Stimulated activated naive CD8-positive, alpha-beta T cell treated with anti-CD3 and anti-CD28 coated beads, Interleukin-15, Interleukin-2, amounts not matched to agents 100 U/mL and 50 U/mL, for 24 hours (primary cell): ENCODE measurements at places on chromosomes 12 and 14.

GRCh38 chr12:27185234-27186021 lies 58.7 kb upstream of the STK38L start:
- DNase-seq, result peak; percentile 49

DNA sequence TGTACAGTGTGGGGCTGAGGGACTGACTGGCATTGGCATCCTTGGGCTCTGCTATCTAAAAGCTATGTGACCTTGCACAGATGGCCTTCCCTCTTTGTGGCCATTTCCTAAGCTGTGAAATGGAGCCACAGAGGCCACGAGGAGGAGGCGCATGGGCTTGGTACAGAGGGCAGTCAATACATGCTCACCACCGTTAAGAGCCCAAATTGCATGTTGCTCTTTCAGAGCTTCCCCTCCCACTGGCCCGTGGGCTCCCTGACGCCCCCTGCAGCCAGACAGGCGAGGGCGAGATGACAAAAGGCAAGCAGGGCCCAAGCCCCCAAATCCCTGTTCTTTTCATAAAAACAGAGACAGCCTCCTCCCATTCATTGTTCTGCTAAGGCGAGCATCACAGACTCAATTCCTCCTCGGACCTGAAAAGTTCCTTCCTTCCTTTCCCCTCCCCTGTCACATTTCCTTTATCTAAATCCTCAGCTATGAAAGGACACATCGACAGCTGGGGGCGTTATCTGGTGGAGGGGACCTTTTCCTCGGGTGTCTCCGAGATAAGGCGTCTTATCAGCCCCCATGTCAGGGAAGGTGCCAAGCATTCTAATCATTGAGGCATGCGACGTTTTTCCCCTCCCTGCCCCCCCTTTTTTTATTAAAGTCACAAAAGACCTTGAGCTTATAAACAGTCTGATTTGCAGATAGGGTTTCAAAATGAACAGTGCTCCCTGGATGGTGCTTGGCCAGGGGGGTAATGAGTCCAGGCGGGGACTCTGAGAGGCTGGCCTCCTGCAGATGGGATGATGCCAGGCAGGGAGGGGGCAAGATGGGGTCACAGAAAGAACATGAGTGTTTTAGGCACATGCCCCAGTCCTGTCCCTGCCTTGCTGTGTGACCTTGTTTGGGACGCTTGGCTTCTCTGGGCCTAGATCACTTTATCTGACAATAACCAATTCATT lies 26.4 kb downstream of the FAM222A start:
- DNase-seq, result peak; percentile 27

DNA sequence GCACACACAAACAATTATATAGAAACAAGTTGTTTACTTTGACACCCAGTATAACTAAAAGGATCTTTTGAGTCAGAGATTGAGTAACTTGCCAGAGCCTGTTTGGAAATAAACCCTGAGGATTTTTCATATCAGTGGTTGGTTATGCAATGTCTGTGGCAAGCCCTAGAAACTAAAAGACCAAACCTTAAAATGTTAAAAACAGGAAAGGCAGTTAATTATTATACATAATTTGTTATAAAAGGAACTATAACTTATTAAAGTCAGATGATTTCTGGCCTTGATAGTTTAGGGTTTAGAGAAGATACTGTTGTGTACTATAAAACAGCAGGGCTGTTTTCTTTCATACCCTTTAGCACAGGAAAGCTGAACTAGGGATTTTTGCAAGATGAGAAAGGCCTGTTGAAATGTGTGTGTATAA lies 44.1 kb downstream of the PSEN1 start:
- no peak for DNase-seq

DNA sequence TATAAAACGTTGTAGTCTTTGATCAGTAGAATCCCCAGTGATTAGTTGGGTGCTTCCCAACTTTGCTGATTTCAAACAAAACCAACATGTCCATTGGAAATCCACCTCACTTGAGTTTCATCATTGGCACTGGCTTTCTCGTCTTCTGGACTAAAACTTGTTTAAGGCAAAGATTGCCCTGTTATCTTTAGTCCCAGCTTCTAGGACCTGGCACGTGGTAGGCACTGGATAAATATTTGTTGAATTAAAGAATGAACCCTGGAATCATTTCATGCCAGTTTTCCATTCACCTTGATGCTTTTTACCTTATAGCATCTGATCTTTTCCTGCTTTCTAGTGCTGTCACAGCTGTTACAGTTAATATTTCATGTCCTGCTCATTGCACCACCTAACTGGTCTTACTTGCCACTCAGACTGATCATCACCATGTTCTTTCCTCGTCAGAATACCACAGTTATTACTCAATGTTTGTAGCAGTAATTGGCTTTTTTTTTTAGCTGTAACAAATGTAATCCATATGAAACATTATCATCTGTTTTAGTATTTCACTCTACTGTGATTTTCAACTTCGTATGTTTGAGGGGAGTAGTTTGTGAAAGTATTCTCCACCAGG lies 7.3 kb upstream of the C12orf50 start:
- no peak for DNase-seq

GRCh38 chr14:29030970-29031369 lies 264.4 kb downstream of the FOXG1 start:
- DNase-seq, result no peak

DNA sequence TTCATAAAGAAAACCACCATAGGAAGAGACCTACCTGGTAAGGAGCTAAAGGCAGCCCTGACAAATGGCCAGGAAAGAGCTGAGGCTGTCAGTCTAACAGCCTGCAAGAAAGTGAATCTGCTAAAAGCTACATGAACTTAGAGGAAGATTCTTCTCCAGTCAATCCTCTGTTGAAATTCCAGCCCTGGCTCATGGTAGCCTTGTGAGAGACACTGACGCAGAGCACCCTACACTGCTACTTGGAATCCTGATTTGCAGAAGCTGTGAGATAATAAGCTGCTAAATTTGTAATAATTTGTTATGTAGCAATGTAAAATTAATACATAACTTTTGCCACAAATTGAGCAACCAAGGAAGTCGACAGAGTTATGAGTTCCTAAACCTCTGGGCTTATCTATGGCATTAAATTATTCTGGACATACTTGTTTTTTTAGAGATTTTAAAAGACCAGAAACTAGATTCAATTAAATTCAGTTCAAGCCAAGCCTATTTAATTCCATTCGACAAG lies 257.0 kb downstream of the ETNK1 start:
- DNase-seq, result no peak

DNA sequence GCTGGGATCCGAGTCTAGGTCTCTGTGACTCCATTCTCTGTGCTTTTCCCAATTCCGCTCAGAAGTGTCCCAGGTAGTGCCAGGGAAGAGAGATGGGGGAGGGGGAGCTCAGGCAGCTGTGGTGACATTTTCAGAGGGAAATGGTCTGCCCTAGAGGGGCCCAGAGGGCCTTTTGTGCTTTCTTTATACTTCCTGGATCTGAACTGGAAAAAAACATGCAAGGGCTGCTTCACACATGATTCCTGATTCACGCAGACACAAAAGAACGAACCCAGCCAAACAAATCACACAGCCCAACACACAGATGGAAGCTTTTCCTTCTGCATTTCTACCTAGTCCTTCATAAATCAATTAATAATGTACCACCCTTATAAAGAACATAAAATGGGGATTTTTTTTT lies 26.5 kb downstream of the GPR68 start:
- DNase-seq, result no peak

DNA sequence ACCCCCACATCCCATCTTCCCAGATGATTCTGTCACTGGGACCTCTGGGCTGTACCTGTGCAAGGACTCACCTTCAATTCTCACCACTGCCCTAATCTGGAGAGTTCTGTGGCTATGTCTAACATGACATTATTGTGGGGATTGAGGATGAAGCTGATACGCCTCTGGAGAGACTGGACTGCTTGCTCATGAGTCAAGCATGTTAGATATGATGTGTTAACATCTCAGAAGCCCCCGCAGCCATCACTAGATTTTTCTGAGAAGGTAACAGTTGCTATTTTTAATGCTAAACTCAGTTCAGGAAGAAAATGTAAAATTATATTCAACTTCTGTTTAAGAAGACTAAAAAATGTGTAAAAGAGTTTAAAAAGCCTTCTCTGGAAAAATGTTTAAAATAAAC lies 25.7 kb downstream of the JKAMP start:
- no peak for DNase-seq

GRCh38 chr14:71959055-71959454 lies 26.8 kb downstream of the RGS6 start:
- DNase-seq, result no peak

- no peak for DNase-seq
Measured at GRCh38 chr12:10196210-10196609, 16.5 kb upstream of the GABARAPL1 start.

DNA sequence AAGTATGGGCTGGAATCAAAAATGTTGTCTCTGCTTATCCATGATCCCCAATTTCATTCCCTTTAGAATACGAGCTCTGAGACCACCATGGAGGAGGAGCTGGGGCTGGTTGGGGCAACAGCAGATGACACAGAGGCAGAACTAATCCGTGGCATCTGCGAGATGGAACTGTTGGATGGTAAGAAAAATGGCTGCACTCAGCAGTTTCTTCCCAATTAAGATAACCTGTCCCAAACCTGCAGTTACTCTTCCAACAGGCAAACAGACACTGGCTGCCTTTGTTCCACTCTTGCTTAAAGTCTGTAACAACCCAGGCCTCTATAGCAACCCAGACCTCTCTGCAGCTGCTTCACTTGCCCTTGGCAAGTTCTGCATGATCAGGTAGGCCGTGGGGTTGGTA lies 6.6 kb upstream of the GAPDH start:
- DNase-seq, result no peak

GRCh38 chr12:84891106-84891838 lies 21.3 kb downstream of the SLC6A15 start:
- no peak for DNase-seq

- DNase-seq, result no peak
Measured at GRCh38 chr14:83714151-83714550, 1815.8 kb upstream of the FLRT2 start.

- no peak for DNase-seq
Measured at GRCh38 chr14:22289570-22289969, 299.5 kb downstream of the DAD1 start.

DNA sequence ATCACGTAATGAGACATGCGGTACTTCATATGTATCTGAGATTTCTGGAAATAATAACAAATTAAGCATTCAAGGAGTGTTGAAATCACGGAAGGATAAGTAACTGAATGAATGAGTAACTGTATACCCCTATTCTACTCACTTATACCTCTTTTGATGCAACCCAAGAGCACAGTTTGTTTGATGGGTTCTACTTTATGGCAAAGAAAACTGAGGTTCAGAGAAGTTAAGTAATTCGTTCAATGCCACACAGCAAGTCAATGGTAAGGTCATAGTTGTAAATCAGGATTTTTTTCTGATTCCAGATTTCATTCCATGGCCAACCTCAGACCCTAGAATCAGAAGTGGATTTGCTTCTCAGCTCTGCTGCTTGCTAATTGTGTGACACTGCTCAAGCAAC lies 544.5 kb upstream of the TBX3 start:
- DNase-seq, result no peak

- no peak for DNase-seq
Measured at GRCh38 chr14:27134200-27134599, 536.4 kb upstream of the NOVA1 start.

GRCh38 chr12:46402451-46402850 lies 29.9 kb upstream of the SLC38A2 start:
- no peak for DNase-seq

DNA sequence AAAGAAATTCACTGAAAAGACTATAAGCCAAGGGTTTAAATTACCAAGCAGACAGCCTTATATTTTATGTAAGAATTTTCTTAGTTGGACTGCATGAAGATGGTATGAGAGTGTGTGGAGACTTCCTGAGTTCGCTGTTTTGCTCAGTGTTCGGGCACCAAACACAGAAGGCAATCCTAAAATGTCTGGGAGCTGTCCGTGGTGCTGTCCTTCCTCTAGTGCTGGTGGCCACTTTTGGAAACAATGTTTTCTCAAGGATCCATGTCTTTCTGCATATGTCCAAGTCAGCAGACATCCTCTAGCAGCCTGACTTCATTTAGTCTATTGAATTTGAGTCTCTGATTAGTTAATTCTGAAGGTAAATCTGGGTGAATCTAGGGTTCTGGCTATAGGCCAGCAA lies 135.8 kb downstream of the SLC8A3 start:
- peak; percentile 32 for DNase-seq

DNA sequence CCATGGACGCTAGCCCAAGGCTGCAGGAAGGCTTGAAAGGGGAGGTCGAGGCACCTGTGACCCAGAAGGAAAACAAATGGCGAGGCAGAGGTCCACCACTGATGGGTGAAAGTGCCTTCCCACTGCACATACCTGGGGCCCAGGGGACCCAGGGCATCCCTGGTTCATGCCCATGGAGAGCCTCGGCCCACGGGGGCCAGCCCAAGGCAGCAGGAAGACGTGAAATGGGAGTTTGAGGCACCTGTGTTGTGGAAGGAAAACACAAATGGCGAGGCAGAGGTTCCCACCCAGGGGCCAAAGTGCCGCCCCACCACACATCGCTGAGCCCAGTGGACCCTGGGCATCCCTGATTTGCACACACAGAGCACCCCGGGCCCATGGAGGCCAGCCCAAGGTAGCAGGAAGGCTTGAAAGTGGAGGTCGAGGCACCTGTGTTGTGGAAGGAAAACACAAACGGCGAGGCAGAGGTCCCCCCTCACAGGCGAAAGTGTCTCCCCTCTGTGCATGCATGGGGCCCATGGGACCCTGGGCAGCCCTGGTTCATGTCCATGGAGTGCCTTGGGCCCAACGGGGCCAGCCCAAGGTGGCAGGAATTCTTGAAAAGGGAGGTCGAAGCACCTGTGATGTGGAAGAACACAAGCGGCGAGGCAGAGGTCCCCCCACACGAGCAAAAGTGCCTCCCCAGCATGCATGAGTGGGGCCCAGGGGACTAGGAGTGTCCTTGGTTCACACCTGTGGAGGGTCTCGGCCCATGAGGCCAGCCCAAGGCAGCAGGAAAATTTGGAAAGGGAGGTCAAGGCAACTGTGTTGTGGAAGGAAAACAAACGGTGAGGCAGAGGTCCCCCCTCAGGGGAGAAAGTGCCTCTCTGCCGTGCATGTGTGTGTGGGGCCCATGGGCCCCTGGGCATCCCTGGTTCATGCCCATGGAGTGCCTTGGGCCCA lies 383.3 kb downstream of the ALG10 start:
- no peak for DNase-seq

GRCh38 chr12:14768823-14769405 lies 34.4 kb downstream of the WBP11 start:
- peak; percentile 56 for DNase-seq
